ENCODE measurements at places on chromosomes 1 and 21. TPM values are rescaled to one million over a fixed set of nuclear protein-coding genes. Genes with fewer than 3 reads are reported as not detected.

- DNase-seq = no peak
Observed at GRCh38 chr1:27409669-27410068, 17.2 kb downstream of the GPR3 start.

GRCh38 chr1:18158714-18159113 lies 51.1 kb downstream of the IGSF21 start:
- DNase-seq = no peak

DNA sequence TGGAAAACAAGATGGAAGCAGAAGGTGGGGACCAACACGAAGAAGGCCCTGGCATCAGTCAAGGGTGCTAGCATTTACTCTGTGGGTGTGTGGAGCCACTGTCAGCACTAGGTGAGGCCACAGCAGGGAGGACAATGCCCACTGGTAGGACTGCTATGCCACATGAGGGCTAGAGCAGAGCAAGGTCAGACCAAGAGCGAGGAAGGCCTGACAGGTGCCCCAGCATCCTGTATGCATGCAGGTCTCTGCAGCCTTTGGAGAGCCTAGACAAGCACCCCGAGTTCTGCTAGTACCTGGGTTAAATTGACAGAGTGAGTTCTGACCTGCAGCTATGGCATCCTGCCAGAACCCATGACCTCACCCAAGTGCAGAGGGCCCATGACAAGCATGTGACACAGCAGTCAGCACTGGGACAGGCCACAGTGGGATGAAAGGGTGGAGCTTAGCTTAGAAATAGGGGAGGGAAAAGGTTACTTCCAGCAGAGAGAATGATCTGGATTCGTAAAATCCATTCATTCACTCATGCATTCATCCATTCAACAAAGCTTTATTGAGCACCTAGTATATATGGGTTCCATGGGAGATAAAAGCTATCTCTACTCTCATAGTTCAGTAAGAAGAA lies 9.0 kb upstream of the CSF1 start:
- DNase-seq = no peak

DNA sequence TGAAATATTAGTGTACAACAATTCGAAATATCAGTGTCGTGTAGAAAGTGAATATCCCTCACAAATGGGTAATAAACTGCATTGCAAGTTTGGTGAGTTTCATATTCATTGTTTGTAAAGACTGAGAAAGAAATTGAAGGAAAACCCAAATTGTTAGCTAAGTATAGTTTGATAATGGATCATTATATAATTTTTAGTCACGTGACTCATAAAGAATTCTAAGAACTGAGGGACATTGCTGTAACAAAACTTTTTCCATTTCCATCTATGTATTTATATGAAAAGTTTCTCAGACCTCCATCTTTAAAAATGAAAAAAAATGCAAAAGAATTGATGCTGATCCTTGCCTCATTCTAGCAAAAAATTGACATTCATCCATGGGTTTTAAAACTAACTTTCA lies 36.0 kb upstream of the SGIP1 start:
- DNase-seq = no peak

GRCh38 chr21:16912075-16912474 lies 600.8 kb upstream of the CXADR start:
- DNase-seq = no peak

DNA sequence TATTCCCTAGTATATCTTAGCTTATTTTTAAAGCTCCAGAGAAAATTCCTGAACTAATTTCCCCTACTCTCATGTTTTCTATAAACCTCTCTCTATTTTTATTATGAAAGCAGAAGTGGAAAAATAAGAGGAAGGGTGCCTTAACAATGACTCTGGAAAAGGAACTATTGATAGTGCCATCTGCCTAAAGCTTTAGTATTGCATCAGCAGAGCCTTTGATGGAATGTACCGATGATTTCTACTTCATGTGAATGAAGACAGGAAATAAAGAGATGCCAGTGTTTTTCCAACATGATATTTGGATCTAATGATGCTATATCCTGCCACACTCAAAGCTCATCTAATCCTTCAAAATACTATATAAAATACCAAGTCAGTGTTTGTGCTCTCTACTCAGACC lies 35.1 kb downstream of the TNFSF18 start:
- DNase-seq = no peak

DNA sequence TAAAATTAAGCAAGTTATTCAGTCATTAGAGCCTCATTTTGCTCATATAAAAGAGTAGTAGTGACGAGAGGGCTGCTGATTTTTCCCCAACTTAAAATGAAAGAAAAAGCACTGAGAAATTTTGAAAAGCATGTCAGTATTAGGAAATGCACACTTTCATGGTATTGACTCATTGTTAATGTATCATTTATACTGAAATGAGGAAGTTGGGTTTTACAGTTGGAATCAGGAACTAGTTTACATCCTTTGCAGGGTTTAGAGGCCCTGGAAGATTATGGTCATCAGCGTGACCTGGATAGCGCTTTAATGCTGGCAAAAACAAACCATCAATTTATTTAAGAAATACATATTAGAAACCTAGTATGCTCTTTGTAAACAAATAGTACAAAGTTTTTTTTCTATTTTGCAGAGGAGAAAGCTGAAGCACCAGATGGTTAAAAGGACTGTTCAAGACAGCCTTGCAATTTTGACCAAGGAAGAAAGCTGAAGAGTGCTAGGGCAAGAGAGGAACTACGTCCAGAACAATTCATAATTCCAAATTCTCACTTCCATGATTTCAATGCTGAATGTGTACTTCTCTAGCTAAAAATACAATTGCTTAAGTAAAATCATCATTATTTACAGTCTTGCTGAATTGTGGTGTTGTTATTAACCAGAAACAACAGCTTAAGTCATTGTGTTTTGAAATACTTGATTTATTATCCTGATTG lies 94.8 kb upstream of the SGIP1 start:
- no peak for DNase-seq

DNA sequence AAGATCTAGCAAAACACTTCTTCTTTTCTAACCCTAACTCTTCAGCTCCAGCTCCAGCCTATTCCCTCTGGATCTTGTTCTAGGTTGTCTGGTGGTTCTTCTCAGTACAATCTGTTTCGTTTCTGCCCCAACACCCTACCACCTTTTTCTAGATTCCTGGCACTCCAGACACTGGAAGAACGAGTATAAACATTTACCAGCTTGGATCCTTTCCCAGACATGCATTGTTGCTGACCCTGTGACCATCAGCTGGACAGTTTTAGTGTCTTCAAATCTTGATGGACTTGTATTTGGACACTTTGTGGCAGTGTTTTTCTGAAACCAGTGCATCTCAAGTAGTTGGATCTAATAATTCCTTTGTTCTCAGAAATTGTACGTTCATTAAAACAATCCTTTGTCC lies 30.6 kb upstream of the CACNA1E start:
- no peak for DNase-seq

DNA sequence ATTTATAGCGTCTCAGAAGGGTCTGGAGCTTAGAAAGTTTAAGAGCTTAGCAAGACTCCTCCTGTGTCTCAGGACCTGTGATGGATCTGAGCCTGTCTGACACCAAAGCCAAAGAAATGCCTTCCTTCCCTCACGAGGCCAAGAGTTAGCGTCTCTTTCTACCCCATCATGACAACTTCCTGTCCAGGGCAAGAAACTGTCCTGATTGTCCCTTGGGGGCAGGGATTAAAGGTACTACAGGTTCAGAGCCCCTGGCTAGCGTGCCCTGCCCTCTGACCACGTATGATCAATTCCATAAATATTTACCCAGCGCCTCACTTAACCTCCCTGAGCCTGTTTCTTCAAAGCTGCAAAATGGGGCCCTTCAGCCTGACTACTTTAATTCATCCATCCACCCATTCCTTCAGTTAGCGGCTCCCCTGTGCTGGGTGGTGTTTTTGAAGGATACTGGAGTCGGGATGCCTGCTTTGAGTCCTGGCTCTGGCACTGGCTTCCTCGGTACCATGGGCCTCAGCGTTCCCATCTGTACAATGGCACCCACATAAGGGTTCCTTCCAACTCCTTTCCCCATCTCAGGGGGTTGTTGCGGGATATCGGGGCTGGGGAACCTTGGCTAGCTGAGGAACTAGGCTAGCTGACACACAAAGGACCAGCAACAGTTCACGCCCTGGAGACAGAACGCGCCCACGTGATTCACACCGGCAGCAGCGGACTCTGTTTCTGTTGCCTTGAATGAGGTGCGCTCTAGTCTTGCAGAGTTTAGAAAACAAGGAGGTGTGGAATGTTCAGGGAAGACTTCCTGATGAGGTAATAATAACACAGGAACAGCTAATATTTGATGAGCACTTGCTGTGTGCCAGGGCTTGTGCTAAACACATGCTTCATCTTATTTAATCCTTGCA lies 23.0 kb upstream of the EPHA2 start:
- no peak for DNase-seq

GRCh38 chr1:56648546-56648945 lies 3.4 kb downstream of the PRKAA2 start:
- DNase-seq = no peak

DNA sequence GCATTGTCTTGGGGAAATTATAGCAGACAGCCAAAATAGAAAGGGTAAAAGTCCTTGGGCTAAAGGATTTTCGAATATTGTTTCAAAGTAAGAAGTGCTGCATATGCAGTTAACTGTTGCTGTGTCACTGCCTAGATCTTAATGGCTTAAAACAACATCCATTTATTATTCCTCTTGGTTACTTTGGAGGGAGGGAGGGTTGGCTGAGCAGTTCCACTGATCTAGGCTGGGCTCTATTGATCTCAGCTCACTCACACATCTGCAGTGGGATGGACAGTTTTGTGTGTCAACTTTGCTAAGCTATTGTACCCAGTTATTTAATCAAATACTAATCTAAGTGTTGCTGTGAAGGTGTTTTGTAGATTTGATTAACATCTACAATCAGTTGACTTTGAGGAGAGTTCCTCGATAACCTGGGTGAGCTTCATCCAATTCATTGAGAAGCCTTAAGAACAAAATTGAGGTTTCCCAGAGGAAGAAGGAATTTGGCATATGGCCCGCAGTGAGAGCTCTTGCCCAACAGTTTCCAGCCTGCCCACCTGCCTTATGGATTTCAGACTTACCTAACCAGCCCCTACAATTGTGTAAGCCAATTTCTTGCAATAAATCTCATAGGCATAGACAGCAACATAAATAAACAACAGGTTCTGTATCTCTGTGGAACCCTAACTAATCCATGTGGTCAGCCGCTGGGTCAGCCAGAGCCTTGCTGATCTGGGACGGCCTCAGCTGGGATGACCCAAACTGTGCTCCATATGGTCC lies 187.3 kb downstream of the AK5 start:
- no peak for DNase-seq

DNA sequence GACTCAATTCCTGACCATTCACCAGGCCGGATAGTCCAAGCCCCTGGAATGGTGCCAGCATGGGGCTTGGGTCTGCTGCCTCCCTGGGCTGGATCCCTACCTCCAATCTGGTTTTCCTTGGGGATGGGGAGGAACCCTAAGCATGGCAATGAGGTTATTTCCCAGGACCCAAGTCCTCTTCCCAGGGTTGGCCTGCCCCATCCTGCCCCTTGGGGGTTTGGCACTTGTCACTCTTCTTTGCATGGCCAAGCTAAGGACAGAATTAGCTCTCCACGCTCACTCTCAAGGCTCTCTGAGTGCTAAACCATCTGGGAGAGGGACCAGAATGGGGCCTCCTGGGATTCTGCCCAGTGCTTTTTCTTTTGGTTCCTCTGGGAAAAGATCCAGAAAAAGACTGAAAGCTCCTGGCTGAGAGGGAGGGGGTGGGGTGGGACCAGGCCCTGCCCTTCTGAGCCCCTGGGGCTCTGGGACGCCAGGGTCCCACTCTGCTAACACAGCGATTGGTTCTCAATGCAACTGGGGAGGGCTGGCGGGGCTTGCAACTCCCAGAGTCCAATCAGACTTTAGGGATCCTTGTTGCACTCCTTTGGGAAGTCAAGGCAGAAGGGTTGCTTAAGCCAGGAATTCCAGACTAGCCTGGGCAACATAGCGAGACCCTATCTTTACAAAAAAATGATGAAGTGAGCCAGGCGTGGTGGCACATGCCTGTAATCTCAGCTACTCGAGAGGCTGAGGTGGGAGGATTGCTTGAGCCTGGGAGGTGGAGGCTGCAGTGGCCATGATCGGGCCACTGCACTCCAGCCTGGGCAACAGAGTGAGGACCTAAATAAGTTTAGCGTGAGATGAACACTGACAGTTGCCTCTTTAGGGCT lies 52.7 kb downstream of the DHRS3 start:
- DNase-seq = no peak

GRCh38 chr1:224407571-224408293 lies 26.9 kb downstream of the WDR26 start:
- no peak for DNase-seq

- no peak for DNase-seq
Observed at GRCh38 chr1:240824238-240824637, 212.3 kb upstream of the GREM2 start.

GRCh38 chr1:109204484-109204883 lies 9.2 kb upstream of the SARS1 start:
- no peak for DNase-seq

DNA sequence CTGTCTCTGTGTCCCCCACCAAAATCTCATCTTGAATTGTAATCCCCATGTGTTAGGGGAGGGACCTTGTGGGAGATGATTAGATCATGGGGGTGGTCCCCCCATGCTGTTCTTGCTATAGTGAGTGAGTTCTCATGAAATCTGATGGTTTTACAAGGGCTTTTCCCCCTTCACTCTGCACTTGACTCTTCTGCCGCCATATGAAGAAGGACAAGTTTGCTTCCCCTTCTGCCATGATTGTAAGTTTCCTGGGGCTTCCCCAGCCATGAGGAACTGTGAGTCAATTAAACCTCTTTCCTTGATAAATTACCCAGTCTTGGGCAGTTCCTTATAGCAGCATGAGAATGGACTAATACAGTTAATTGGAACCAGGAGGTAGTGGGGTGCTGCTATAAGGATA lies 137.1 kb upstream of the RAB4A start:
- DNase-seq = no peak

DNA sequence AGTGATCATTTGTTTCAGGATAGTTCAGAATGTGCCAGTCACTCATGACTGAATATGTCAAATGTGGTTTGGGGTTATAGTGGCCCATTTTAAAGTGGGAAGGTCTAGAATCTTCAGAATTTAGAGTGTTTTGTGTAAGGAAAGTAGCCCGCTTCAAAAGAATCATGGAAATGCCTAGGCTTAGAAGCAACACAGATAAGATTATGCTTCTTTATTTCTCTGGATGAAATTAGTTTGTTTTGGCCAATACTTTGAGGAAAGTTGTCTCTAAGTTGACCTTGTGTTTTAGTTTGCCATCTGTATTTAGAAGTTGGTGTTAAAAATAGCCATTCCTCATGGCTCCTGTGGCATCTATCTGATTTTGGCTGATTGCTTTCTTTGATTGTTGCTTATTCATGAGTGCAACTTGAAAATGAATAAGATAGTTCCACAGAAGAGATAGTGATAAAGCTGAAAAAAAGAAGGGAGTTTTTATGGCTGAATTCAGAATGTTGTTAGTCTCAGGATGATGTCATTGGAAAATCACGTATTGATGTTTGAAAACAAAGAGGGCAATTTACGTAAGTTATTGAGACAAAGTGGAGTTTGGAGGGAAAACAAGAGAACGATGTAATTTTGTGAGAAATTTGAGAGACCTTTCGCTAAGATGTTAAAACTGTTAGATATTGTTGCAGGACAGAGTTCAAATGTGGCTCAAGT lies 71.9 kb downstream of the PLA2G4A start:
- no peak for DNase-seq

The SPATA45 gene
- total RNA-seq = not detected

The SLC66A1 gene
- 7.2 TPM for total RNA-seq

The TMPRSS2 gene
- not detected for total RNA-seq

The HSPA13 gene
- total RNA-seq = 35.6 TPM

The LPAR3 gene
- 0.35 TPM for total RNA-seq

The LCE1B gene
- total RNA-seq = not detected

The AK2 gene
- 425 TPM for total RNA-seq

Data from activated naive CD4-positive, alpha-beta T cell treated with anti-CD3 and anti-CD28 coated beads, Interleukin-2, amount 50 U/mL, for 72 hours (primary cell).